ENCODE measurements at places on chromosomes 3 and 15. TPM values are rescaled to one million over a fixed set of nuclear protein-coding genes. Genes with fewer than 3 reads are reported as not detected.

DNA sequence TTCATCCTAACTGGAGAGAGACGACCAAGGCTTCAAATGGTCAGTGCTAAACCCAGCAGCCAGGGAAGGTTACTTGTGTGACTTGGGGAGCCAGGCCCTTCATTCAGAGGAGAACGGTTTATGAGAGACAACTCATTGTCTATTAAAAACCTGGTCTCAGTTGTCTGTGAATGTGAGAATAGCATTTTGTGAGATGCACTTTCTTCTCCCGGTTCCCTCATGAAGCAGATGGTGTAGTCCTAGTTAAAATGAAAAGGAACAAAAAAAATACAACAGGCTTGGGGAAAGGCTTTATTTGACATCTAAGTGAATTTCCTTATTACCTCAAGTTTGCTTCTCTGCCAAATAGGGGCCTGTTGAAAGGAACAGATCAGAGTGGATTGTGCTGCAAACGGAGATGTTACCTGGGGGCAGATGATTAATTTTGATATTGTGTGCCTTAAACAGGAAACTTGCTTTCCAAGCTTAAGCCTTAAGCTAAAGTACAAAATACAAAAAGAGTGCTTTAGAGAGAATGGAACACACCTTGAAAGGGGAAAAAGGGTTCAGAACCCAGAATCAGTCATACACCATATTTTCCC lies 202.7 kb upstream of the BHLHE40 start:
- DNase-seq = peak; percentile 47

- DNase-seq = no peak
Observed at GRCh38 chr3:184339001-184339400, 1.6 kb downstream of the FAM131A start.

DNA sequence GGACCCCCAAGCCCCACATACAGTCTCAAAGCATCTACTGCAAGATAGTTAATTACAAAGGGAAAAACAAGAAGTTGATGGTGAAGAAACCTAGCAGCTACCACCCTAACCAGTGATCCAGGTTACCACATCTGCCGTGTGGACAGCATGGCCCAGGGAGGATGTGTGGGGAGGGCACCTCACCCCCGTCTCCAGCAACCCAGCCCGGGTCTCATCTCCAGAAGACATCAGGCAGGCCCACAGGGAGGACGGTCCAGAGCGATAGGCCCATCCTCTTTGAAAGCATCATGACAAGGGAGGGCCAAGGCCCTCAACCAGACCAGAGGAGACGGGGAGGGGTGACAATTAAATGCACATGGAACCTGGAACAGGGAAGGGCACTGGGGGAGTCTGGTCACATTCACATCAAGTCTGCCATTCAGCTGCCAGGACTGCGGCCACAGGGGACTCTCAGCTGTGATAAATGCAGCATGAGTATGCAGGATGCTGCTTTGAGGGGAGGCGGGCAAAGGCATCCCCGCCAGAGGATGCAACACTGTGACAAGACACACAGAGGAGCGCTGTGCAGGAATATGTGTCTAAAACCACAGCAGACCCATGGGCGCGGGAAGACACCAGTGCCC lies 18.8 kb downstream of the ZXDC start:
- DNase-seq = no peak

GRCh38 chr15:33150971-33151370 lies 43.5 kb downstream of the FMN1 start:
- DNase-seq = no peak

GRCh38 chr3:106033654-106034053 lies 164.8 kb upstream of the CBLB start:
- DNase-seq = no peak

GRCh38 chr15:92707880-92708551 lies 52.4 kb upstream of the FAM174B start:
- DNase-seq = no peak

DNA sequence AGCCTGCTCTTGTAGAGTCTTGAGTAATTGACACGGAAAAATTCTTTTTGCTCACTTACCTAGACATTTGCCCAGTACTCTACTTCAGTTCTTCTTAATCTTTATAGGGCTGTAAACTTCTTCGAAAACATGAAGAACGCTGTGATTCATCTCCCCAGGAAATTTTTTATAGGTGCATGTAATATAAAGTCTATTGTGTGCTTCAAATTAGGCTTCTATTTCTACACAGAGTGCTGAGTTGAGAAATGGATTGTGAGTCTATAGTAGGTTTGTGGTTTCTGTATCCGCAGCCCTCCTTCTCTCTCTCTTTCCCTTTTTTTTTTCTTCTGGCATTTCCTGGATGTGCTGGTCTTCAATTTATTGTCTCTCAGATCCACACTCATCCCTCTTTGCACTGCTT lies 183.3 kb upstream of the DCBLD2 start:
- peak; percentile 41 for DNase-seq

GRCh38 chr3:57982561-57983243 lies 25.5 kb upstream of the FLNB start:
- no peak for DNase-seq

- DNase-seq = no peak
Observed at GRCh38 chr15:30984542-30984941, 6.9 kb downstream of the MTMR10 start.

DNA sequence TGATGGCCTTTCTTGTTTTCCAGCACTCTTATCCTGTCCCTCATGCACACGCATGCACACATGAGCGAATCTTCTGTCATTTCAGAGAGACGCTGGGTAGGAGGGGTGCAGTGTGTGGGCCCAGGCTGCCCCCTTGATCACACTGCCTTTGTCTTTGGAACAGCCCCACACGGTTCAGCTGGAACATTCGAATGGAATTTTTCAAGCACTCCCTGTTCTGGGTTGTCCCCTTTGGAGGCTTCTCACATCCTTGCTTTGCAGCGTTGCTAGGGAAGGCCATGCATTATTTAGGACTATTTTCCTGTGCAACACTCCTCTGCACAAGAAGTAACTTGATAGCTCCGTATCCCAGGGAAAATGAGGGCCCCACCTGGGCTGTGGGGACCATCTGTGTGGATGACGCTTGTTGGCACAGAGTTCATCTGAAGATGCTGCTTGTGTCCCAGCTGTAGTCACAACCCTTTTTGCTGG lies 78.4 kb downstream of the SPSB4 start:
- DNase-seq = no peak

GRCh38 chr3:72227486-72228070 lies 442.6 kb upstream of the PROK2 start:
- DNase-seq = no peak

- DNase-seq = no peak
Observed at GRCh38 chr3:139987908-139988307, 52.9 kb downstream of the CLSTN2 start.

DNA sequence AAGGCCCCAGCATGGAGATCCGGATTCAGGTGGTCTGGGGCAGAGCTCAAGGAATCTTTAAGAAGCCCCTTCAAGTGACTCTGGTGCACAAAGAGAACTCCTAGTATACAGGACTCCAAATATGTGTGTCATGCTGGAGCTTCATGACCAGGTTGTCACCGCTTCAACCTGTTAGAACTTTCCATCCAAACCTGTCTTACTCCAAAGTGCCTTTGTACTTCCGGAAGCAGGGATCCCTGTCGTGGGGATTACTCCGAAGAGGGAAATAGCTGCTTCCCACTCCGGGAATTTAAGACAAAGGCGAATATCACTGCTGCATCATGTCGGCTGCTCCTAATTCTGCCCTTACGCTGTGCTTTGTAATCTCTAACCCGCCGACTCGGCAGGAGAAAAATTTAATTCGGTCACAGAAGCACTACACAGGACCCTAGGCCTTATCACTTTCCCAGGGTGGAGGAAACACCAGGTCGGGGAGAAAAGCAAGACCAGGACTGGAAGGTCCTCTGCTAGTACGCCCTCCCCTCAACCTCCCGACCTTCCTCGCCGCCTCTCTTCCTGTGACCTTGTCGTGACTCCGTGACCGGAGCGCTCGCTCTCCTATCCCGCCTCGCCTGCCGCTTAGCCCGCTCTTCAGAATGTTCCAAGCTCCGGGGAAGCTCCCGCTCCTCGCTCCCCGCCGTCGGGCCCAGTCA lies 730 bp downstream of the HIGD1A start:
- DNase-seq = peak; percentile 42

DNA sequence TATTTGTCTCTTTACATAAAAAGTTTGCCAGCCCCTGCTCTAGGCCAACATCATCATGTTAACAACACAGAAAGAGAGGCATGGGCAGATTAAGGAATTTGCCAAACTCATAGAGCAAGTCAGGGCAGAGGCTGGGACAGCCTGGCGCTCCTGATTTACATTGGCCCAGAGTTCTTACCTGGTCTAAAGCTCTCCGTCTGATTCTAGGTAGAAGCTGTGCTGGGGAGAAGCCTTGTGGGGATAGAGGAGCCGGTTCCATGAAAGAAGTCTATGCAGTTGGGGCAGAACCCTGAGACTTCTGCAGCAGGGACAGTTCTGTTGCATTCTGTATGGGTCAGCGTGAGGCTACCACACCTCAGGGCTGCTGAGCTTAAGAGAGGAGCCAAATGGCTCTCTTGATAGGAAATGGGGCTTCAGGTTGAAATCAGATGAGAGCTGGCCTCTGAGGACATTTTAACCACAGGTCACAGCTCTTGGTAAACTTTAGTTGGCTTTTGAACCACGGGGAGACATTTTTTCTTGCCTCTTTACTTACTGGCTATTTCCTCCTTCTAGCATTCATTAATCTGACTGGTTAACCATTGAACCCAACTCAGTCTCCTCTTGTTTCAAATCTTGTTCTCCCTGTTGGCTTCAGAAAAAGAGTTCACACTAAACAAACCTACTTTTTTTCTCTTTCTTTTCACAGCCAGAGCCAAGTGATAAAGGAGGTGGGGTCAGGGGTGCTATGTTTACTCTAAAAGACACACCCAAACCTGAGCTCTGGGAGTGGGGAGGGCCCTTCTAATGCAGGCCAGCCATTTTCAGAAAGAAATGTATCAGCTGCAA lies 250.7 kb downstream of the OPA1 start:
- no peak for DNase-seq

The FOXL2NB gene
- 0.20 TPM for total RNA-seq

The C2CD4B gene
- total RNA-seq = not detected

The NEIL1 gene
- total RNA-seq = 9.5 TPM

The THRB gene
- total RNA-seq = 4.2 TPM

The TLR9 gene
- total RNA-seq = not detected
